ENCODE measurements at places on chromosomes 6 and 20.

- no peak for DNase-seq
These were observed 28.5 kb upstream of the EFHC1 start for GRCh38 chr6:52391599-52391998.

GRCh38 chr20:48193627-48194425 lies 408.5 kb upstream of the SULF2 start:
- DNase-seq, result no peak

DNA sequence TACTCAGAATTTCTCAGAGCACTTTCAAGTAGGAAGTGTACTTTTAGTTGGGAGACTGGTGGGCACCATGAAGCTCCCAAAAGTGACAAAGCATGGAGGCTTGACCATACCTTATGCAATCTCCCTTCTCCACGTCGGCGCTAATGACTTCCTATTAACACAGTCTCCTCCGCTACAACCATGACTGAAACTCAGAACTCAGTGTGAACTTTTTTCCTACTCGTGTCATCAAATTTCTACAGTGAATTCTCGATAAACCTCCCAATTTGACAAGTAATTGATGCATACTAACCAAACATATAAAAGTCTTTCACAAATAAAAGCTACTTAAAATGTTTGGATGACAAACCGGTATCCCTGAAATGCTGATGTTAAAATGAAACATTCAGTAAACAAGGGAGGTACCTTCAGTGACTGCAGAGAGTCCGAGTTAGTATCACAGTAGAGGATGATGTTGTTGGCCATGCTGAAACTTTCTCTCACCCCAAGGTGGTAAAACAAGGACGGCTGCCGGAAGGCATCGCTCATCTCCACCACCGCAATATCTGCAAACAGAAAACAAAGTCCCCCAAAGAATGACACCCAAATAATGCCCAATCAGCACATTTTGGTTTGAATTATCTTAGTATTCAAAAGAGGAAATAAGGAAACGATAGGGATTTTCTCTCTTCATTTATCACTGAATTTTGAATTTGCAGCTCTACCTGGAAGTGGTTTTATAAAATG lies 72.1 kb downstream of the MAP3K5 start:
- no peak for DNase-seq

DNA sequence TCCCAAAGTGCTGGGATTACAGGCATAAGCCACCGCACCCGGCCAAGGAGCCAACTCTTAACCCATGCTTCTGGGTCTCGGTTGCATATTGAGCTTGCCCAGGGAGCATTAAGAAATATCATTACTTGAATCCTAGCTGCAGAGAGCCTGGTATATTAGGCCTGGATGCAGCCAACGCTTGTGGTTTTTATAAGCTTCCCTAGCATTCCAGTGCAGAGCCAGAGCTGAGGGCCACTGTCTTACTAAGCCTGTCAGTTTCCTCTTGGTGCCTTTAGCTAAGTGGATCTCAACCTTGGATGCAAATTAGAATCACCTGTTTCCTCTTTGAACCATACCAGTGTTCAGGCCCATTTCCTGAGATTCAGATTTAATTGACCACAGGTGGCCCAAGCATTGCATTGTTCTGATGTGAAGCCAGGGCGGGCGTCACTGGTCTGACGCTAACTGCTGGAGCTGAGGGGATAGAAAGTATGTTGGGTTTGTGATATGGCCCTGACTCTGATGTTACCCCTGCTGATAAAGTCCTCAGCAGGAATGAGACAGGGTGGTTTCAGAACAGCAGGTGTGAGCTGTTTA lies 76.3 kb downstream of the BTBD3 start:
- DNase-seq, result no peak

DNA sequence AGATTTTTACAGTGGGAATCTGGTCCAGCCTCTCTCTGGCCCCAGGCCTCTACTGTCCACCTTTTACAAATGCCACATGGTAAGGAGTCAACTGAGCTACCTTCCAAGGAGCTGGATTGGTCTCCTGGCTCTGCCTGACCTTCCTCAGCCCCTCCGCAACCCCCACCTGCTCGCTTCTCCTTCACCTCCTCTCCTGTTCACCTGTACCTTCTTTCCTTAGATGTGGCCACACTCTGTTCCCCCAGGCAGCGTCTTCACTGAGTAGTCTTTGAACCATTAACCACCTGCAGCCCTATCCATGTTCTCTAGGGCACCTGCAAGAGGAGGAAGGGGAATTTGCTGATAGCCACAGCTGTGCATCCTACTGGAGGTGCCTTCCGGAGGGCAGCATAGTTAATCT lies 55.3 kb upstream of the DDR1 start:
- no peak for DNase-seq

GRCh38 chr6:122214605-122215318 lies 184.7 kb upstream of the HSF2 start:
- no peak for DNase-seq

DNA sequence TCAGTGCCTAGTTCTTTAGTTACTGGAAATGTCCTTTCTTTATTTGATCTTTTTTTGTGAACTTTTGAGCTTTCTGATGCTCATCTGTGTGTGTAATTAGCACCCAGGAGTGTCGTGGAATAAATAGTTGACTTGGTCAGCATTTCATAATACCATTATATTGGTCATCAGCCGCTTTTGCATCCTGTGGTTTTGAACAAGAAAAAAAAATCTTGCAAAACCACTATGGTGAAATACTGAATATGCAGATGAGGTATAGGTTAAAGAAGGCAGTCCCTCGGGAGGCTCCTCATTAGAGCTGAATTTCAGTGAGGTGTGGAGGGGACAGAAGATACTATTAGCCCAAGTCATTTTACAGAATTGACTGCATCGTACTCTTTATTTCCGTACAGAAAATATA lies 90.1 kb downstream of the FOXO3 start:
- DNase-seq, result no peak

GRCh38 chr20:36153736-36154699 lies 522 bp upstream of the EPB41L1 start:
- peak; percentile 91 for DNase-seq

DNA sequence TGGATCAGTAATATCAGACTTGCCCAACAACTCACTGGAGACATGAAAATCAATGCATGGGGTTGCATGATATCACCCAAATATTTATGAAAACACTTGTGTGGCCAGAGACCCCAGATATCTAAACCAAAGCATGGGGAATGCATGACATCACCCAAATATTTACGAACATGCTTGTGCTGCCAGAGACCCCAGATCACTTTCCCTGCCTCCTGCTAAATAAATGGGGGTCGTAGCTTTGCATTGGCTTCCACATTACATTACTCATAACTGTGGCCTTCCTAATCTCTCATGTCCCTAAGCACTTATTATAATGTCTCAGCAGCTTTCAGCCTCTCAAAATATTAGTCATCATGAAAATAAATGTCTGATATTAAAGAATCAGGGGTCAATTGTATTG lies 838.0 kb upstream of the DEFB115 start:
- DNase-seq, result no peak

DNA sequence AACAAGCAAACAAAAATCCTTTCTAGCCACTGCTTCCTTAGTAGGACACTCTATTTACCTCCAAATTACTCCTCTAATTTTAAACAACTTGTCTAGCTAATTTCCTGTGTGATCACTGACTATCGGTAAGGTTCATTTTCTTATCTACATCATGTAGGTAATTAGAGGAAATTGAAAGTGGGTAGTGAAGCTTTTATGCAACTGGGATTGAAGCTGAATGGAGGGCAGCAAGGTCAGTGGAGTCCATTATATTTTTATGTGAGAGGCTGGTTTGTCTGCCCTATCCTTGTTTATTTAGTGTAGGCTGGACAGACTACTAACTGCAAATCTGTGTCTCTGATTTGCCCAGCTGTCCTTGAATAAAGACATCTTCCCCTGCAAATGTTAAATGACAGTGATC lies 88.5 kb upstream of the SIM1 start:
- DNase-seq, result no peak

- DNase-seq, result no peak
These were observed 56.8 kb downstream of the NOL4L start for GRCh38 chr20:32528171-32528891.

- DNase-seq, result no peak
These were observed 78.9 kb downstream of the GINS1 start for GRCh38 chr20:25486377-25486776.

DNA sequence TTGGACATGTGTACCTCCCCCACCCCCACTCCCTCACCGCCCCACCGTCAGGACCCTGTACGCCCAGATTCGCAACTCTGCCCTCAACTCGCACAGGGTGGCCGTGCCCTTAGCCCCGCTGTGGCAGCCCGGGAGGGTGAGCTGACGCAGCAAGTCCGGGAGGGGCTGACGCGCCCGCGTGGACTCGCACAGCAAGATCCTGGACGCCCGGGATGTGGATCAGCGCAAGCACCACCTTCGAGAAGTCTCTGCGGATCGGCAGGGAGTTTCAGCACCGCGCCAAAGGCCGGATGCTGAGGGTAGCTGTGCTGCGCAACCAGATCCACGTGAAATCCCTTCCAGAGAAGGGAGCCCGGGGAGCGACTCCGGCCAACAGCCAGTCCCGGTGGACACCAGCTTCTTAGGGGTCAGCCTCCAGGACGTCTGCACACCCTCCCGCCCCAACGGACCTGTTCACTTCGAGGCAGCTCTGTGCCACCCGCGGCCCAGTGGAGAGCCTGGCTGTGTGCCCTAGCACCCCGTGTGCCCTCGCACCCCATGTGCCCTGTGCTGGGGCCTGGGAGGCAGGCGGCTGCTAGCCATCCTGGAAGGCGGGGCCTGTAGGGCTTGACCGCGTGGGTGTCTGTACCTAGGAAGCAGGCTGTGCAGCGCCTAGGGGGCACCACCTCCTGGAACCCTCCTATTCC lies 6.7 kb upstream of the GJA10 start:
- peak; percentile 12 for DNase-seq

GRCh38 chr6:95848717-95849116 lies 167.1 kb upstream of the FUT9 start:
- no peak for DNase-seq

DNA sequence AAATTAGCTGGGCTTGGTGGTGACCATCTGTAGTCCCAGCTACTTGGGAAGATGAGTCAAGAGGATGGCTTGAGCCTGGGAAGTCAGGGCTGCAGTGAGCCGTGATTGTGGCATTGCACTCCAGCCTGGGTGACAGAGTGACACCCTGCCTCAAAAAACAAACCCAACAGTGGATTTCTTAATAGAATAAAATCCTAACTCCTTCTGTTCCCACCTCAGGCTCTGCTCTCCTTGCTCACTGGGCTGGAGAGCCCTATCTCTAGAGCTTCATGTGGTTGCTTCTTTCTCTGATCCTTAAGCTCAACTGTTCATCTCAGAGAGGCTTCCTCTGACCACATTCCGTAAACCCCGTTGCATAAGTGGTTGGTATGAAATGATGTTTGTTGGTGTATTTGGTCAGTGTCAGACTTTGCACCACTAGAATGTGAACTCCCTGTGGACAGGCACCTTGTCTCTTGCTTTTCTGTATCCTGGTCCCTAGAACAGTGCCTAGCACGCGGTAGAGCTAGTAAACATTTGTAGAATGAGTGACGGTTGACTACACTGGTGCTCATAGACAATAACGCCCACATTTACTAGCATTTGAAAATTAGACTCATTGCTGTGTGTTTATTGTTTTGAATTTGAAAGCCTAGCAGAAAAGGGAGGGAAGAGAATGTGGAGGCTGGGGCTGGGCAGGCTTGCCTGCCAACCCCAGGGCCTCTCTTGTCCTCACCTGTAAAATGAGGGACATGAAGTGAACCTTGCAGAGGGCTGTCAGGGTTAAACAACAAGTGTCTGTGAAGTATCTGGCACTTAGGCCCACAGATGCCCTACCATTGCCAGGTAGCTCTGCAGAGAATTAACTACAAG lies 4.2 kb downstream of the MAPRE1 start:
- DNase-seq, result no peak

DNA sequence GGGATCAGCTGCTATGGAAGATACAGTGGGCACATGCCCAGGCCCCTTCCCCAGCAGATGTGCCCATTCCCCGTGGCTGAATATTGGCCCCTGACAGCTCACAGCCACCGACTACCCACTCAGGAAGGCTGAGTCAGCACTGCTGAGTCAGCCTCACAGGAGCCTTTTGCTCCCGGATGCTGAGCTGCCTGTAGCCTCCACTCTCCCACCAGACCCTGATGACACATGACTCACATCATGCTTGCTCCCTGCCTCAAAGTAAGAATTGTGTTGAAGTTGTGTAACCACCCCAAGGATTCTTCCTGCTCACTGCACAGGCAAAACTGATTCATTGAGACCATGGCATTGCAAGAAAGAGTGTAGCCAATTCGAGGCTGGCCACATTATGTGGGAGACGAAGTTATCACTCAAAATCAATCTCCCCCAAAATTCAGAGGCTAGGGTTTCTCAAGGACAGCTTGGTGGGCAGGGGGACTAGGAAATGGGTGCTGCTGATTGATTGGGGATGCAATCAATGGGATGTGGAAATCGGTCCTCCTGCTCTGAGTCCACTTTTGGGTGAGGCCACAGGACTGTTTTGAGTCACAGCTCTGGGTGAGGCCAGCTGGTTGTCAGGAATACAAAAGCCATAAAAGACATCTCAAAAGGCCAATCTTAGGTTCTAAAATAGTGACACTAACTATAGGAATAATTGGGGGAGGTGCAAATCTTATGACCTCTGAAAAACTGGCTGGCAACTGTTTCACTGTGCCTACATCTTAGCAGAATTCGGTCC lies 556.6 kb upstream of the CDH4 start:
- no peak for DNase-seq

DNA sequence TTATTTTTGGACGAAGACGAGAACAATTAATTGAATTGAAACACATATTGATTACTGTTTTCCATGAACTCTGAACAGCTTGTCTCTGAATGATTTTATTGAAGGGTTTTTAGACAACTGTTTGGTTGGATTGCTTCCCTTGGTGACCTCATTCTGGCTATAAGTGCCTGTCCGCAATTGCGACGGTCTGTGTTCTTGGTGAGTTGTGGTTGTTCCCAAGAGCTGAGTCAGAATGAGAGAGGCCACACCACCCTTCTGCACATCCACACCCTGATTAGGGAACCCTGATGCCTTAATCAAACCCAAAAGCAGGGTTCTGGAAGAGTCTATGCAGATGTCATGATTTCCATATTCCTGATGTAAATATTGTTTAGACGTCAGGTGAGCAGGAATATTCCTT lies 747.0 kb downstream of the PTPRT start:
- no peak for DNase-seq

GRCh38 chr6:63624091-63624490 lies 11.5 kb upstream of the PHF3 start:
- DNase-seq, result no peak

DNA sequence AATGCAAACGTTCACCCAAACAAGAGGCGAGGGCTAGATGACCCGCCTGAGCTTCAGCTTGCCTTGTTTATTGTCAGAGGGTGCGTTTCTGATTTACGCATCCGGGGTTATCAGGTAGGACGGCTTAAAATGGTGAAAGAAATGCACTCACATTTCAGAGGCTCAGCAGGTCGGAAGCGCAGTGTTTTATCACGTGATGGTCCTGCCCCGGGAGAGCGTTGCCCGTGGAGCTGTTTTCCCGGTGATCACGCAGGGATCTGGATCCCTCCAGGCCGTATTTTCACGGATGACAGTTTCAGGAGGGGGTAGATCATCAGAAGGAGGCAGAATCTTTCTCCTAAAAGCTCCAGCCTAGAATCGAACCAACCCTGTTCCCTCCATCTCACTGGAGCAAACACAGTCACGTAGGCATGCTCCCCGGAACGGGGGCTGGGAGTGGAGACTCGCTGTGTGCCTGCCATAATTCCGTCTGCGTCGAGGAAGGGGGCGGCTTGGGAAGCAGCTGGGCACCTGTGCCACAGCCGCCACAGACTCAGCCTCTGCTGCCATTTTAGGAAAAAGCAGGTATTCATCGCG lies 121.7 kb downstream of the SMOC2 start:
- DNase-seq, result no peak

GRCh38 chr20:21808863-21809664 lies 103.6 kb downstream of the PAX1 start:
- peak; percentile 34 for DNase-seq
